ENCODE measurements at places on chromosomes 7 and 10.

DNA sequence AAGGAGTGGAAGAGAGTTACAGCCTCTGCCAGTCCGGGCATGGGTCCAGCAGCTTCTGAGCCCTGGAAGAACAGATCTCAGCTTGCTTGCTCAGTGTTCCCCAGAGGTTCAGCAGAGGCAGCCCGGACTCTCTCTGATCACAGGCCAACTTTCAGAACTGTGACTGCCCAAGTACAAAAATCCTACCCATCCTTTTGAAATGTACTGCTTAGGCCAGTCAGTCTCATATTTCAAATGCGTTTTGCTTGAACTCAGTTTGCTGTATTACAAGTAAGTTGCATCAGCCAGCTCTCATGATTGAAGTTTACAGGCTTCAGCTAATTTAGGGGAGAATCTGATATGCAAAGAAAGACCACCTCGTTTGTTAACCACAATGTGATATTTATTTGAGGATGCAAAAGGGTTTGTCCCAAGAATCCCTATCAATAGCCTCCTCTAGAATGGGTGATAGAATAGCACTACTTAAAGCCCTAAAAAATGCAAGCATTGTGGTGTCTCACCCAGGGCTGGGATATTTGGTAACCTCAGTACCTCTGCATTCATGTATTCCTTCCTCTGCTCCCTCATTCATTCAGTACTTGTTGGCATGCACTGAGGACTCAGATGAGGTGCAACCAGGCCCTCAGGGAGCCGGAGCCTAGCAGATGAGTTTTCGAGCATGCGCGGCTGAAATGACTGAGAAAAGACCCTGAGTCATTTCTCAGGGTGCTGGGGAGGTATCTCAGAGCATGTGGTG lies 7.0 kb downstream of the AIMP2 start:
- no peak for DNase-seq

DNA sequence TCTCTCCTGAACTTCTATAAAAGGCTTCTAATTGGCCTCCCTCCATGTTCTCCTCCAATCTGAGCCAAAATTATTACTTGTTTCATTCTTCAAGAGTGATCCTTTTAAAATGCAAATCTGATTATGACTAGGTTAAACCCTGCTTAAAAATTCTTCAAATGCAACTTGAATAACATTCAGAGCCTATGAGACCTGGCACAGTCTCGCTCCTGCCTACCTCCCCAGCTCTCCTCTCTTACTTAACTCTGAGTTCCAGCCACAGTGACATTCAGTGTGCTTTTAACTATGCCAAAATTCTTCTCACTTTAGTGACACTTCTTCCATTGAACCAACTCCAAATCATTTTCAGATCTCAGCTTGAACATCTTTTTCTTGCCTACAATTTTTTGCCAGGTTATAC lies 68.8 kb downstream of the TMEM168 start:
- no peak for DNase-seq

- DNase-seq: no peak
Measured at GRCh38 chr7:46288861-46289260, 367.8 kb upstream of the IGFBP3 start.

- no peak for DNase-seq
Measured at GRCh38 chr10:126570621-126571602, 99.6 kb downstream of the C10orf90 start.

GRCh38 chr10:987870-988666 lies at the start of gene GTPBP4:
GTPBP4 (plus strand) TSS chr10:988434; CDS start chr10:988480, 46 bp downstream.
- DNase-seq: peak; percentile 98

DNA sequence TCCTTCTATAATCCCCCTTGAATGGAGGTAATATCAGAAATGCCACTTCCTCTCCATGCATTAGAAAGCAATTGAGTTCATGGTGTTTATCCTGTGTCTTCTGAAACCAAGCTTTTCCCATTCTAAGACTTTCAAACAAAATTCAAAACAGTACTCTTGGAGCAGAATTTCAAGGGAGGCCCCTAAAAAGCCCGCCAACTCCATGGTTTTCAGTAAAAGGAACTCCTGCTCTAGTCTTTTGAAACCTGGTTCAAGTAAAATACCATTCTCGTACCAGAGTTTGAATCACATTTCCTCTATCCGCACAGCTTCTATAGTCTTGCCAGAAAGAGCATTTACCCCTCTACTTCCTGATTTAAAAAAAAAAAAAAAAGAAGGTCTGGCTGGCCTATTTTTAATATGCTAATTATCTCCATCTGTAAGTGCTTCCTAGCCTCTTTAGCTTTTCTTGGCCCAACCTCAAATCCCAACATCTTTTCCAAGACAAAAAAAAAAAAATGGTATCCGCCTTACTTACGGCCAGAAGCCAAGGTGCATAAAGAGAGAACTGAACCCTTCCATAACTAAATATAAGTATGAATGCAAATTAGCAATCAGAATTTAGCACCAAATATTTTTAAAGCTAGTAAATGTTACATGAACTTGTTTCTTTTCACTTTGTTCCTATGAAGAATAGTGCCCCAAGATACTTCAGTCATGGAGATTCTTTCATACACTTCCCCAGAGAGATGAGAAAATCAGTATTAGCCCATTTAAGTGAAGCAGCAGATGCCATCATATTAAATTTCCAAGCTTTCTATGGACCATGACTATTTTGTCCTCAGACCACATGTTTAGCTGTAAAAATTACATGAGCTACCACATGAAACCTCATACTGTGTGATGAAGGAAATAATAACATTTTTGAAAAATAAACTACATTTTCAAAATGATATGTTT lies 199.9 kb upstream of the FAM3C start:
- DNase-seq: no peak

- no peak for DNase-seq
Measured at GRCh38 chr7:20240080-20240926, 23.1 kb upstream of the MACC1 start.

DNA sequence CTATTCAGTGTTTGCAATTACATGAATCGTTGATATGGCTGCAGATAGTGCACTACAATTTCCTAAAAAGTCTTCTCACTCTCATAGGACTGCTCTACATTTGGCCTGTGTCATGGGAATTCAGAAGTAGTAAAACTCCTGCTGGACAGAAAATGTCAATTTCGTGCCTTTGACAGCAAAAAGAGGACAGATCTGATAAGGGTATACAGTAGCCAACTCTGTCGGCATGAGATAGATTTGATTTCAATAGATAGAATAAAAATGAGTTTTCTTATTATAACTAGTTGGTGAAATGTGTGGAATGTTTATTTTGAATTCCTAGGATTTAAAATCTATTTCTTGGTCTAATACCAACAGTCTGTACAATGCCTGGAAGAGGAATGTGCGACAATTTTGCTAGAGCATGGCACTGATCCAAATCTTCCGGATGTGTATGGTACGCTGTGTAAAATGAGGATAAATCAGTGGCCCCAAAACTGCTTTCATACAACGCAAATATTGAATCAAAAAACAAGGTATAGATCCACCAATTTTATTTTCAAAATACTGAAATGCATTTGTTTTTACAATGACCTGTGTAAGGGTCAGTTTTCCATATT lies 133.5 kb upstream of the CDK13 start:
- no peak for DNase-seq

- no peak for DNase-seq
Measured at GRCh38 chr10:73967022-73967429, 30.9 kb upstream of the VCL start.

GRCh38 chr7:31679574-31680305 lies 7.3 kb upstream of the PPP1R17 start:
- DNase-seq: no peak

GRCh38 chr10:75658915-75659314 lies 227.5 kb downstream of the LRMDA start:
- no peak for DNase-seq

GRCh38 chr10:92239151-92239599 lies 51.7 kb downstream of the CPEB3 start:
- no peak for DNase-seq
